Substantia nigra (tissue), 51 donors: ENCODE measurements at places on chromosomes 5 and 9.

DNA sequence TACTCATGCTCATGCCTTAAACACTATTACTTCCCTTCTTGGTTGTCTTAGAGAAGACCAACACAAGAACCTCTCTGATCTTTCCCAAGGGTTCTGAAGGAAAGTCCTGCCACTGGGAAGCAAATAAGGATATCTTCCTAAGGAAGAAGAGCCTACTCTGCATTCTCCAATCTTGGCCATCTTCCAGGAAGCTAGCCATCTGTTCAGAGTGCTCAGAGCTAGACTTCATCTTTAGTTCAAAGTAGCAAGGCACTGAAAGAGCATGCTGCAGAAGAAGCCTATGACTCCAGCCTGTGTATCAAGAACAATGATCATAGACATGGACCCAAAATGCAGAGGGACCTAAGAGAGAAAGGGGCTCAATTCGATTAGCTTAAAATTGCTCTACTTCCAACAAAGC is 114.7 kb downstream of the KIAA0825 start:
- no peak for DNase-seq

DNA sequence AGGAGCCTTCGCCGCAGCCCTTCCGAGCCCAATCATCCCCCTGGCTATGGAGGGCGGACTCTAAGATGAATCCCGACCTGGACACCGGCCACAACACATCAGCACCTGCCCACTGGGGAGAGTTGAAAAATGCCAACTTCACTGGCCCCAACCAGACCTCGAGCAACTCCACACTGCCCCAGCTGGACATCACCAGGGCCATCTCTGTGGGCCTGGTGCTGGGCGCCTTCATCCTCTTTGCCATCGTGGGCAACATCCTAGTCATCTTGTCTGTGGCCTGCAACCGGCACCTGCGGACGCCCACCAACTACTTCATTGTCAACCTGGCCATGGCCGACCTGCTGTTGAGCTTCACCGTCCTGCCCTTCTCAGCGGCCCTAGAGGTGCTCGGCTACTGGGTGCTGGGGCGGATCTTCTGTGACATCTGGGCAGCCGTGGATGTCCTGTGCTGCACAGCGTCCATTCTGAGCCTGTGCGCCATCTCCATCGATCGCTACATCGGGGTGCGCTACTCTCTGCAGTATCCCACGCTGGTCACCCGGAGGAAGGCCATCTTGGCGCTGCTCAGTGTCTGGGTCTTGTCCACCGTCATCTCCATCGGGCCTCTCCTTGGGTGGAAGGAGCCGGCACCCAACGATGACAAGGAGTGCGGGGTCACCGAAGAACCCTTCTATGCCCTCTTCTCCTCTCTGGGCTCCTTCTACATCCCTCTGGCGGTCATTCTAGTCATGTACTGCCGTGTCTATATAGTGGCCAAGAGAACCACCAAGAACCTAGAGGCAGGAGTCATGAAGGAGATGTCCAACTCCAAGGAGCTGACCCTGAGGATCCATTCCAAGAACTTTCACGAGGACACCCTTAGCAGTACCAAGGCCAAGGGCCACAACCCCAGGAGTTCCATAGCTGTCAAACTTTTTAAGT is 819 bp downstream of the ADRA1B start:
- no peak for DNase-seq

- DNase-seq, result no peak
Measured at GRCh38 chr5:106584268-106584667, 1086.5 kb downstream of the EFNA5 start.

- DNase-seq, result no peak
Measured at GRCh38 chr9:90969021-90969675, 167.5 kb downstream of the SYK start.

DNA sequence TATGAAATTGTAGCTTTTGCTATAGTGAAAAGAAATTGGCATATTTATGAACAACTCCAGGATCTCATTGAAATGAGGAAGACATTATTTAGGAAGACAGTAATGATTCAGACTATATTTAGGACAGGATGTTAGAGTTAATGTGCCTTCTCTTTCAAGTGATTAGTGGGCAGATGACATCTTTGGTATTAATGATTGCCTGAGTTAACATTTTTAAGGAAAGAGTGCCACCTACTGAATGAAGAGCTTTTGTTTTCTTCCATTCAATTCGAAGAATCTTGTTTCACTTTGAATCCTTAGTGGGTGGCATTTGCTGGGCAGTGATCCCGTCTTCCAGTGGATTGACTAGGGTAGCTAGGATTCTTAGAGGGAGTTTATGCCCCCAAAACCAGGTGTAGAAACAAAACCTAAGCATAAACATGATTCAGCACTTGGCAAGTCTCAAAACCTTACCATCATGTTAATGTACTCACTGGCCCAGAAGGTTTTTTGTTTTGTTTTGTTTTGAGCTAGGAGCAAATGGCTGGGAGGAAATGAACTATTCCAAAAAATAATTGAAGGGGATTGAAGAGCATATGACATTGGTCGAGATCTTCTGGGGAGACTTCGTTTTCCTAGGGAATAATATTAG is 23.2 kb downstream of the MAP3K1 start:
- no peak for DNase-seq

DNA sequence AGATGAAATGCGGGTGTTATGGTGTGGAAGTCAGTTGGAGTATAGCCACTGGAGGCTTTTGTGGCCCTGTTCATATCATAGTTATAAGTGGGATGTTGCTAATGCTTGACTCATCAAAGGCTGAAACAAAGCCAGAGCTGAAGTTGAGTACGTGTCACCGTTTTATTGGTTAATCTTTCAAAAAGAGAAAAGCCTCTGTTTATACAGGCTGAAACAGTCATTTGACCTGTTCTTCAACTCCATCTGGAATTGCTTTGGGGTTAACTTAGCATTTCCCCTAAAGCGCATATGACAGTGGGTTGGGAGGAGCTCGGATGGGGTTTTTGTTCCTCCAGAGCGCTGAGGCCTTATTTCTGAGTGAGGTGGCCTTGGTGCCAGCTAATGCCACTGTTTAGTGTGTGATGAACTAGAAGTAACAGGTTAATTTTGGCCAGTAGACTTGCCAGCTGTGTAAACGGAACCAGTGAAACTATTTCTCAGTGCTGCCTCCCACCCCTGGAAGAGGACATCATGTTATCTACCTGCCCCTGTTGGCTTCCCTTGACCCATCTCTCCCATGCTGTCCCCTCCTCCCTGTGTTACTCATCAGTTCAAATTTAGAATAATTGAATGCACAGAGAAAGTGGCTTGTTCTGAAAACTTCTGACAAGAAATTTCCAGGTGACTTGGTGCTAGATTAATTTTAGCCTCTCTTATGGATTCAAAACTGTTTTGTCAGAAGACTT is 34.2 kb downstream of the MTAP start:
- no peak for DNase-seq

DNA sequence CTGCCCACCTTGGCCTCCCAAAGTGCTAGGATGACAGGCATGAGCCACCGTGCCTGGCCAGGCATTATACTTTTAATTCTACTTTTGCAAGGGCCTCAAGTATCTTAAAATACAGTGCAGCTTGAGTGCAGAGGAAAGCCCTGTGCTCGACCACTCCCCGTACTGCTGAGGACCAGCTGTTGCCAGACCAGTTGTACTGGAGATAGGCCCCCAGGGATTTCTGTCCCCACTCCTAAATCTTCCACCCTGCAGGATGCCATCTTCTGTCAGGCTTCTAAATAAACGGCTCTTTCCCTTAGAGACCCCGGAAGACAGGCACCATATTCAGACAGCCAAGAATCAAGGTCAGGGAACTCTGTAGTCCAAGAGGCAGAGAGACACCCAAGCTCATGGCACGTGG is 16.6 kb upstream of the PSMD5 start:
- no peak for DNase-seq
